ENCODE measurements at places on chromosomes 2 and 18.

- DNase-seq = no peak
Observed at GRCh38 chr2:162926907-162927306, 88.3 kb upstream of the KCNH7 start.

DNA sequence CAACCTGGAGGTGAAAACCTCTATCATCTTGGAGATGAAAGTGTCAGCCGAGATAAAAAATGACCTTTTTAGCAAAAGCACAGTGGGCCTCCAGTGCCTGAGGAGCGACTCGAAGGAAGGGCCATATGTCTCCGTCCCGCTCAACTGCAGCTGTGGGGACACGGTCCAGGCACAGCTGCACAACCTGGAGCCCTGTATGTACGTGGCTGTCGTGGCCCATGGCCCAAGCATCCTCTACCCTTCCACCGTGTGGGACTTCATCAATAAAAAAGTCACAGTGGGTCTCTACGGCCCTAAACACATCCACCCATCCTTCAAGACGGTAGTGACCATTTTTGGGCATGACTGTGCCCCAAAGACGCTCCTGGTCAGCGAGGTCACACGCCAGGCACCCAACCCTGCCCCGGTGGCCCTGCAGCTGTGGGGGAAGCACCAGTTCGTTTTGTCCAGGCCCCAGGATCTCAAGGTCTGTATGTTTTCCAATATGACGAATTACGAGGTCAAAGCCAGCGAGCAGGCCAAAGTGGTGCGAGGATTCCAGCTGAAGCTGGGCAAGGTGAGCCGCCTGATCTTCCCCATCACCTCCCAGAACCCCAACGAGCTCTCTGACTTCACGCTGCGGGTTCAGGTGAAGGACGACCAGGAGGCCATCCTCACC is 90.2 kb downstream of the SH3BP4 start:
- DNase-seq = no peak

GRCh38 chr2:224328798-224329197 is 73.1 kb downstream of the FAM124B start:
- DNase-seq = no peak

- no peak for DNase-seq
Observed at GRCh38 chr2:59713577-59713976, 839.9 kb downstream of the BCL11A start.

- DNase-seq = no peak
Observed at GRCh38 chr2:206728277-206729199, 10.3 kb upstream of the DYTN start.

DNA sequence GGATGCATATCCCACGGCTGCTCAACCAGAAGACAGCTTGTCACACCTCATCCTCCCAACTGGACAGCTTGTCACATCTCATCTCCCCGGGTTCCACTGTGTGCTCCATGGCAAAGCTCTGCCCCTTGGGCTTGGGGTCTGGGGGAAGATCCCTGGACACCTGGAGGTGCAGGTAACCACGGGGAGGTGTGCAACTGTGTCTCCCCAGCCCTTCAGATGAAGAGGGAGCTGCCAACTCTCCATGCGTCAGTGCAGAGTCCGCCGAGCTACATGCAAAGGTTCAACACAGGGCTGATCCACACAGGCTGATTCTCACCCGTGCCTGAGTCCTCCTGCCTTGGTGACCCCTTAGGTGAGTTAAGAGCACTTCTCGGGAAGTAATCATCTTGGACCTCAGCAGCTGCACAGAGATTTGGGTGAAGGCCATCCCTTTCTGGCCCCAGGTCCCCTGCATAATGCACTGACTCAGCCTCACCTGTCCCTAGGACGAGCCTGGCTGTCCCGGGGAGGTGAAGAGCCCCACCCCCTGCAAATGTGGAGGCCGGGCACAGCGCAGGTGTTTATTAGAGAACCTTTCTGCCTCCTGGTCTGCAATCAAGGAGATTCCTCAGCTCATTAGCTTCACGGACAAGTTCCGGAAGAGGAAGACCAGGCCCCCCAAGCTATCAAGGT is 157.9 kb downstream of the PXDN start:
- no peak for DNase-seq

DNA sequence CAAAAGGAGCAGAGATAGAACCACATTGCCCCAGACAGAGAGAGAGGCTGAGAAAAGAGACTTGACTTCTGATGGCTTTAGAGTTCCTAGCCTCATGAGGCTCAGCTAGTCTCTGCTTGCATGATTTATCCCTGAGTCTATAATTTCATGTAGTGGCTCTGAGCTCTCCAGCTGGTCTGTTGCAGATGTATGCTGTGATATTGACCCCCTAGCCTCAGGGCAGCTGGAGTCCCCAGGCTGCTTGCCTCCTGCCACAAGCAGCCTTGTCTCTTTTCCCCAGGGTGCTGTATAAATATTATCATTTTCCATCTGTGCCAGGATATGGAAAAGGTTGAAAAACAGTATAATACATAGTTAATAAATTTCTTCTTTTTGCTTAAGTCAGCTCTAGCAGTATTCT is 467.6 kb upstream of the CWC22 start:
- DNase-seq = no peak

DNA sequence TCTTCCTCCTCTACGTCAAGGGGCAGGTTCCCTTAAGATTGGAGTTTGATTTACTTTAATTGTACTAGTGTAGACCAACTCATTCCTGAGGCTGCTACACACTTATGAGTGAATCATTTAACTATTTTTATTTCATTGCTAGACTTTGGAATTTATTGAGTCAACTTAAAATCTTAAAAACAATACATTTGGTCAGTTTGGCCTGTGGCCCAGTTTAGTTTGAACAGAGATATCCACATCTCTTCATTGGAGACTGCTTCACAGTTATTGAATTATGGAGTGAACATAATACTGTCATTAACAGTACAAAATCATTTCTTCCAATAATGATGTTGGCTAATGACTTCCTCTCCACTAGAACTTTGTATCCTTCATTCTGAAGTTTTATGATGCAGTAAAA is 34.5 kb upstream of the STPG4 start:
- DNase-seq = no peak

DNA sequence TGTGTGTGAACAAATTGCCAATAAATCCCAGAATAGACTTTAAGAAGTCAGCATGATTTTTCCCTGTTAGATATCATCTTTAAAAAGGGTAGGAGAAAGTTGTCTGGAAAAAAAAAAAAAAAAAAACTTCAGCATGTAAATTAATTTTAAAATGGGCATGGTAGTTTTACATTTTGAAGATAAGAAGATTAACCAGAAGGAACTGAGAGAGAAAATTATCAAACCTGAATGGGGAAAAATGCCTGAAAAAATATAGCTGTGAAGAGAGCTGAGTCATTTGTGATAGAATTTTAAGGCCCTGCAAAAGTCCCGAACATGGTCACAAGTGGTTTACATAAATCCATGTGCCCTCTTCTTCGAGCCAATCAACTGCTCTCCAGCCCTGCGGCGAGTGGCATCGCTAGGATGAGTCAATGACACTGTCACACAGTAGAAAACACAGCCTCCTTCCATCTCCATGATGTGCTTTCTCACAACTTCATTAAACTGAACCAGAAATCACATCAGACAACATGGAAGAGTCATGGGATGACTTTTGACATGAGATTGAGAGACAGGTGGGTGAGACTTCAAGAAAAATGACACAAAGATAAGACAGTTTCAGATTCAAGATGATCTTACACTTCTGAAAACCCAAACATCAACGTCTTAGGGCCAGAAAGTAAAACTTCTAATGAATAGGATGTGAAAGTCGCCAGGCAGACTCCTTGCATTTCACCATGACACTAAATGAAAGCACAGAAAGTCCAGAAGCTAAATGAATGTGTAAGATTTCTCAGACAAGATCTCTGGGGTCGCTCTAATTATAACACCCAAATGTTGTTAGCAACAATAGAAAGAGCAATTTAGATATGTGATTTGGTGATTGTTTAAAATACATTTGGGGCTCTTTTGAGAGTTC is 273.0 kb upstream of the ID2 start:
- DNase-seq = no peak

- no peak for DNase-seq
Observed at GRCh38 chr2:62472312-62472711, 33.7 kb downstream of the TMEM17 start.

DNA sequence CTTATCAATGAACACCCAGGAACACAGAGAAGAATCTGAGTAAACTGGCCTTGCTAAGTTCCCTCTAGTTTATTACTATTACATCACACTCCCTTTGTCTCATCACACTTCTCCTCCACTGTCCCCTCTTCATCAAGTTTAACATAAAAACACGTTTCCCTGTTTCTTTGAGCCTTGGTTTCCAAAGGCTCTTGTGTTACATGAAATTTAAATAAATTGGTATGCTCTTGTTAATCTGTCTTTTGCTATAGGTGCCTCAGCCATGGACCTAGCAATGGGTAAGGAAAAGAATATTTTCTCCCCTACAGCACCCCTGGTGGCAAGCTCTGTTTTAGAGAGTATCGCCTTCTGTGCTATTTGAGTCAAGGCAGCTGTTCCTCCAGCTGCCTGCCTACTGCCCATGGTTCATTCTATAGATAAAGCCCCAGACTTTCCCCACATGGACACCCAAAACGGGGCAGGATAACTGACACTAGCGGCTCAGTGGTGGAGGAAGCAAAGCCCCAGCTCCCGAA is 31.8 kb downstream of the TGIF1 start:
- DNase-seq = no peak

GRCh38 chr18:80233899-80234298 is 13.4 kb downstream of the PARD6G start:
- no peak for DNase-seq

GRCh38 chr2:231069379-231070054 is 12.8 kb downstream of the PSMD1 start:
- DNase-seq = no peak

GRCh38 chr2:8392098-8392866 is 289.6 kb upstream of the ID2 start:
- no peak for DNase-seq

GRCh38 chr2:236600892-236601291 is 31.3 kb downstream of the ACKR3 start:
- DNase-seq = peak; percentile 97

DNA sequence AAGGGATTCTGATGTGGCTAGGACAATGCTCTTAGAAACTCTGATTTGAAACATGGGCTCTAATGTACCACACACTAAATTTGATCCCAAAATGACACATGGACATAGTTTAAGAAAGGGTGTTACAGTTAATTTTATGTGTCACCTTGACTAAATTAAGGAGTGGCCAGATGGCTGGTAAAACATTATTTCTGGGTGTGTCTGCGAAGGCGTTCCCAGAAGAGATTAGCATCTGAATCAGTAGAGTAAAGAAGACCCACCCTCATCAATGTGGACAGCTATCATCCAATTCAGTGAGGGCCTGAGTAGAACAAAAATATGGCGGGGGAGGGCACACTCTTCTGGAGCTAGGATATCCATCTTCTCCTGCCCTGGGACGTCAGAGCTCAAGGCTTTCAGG is 283.1 kb upstream of the CHAC2 start:
- DNase-seq = no peak

DNA sequence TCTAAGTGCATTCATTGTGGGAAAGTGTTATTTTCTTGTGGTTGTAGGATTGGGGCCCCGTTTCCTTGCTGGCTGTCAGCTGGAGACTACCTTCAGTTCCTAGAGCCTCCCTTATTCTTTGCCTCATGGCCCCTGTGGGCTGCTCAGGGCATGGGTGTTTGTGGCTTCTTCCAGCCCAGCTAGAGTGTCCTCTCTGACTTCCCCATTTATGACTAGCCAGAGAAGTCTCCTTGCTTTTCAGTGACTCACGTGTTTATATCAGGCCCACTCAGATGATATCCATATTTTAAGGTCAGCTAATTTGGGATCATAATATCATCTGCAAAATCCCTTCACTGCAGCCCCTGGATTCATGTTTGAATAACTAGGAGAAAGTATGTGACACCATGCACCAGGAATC is 62.8 kb downstream of the DTNA start:
- DNase-seq = no peak

DNA sequence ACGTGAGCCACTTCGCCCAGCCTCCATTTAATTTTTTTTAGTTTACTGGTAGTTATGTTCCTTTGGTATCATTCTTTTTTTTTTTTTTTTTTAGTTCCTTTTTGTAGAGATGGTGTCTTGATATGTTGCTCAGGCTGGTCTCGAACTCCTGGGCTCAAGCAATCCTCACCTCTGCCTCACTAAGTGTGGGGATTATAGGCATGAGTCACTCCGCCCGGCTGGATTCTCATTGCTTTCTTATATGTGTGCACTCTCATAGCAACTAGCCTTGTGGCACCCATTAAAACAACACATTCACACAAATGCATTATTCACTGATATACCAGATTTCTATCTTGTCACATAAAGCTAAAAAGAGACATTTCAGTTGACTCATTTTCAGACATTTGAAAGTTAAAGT is 4.2 kb downstream of the TTC27 start:
- DNase-seq = no peak

All from DMS153 (cell line).